ENCODE measurements at places on chromosomes 5 and 9. TPM values are rescaled to one million over a fixed set of nuclear protein-coding genes. Genes with fewer than 3 reads are reported as not detected.

- peaks cover 51% of the 10 kb centered on the region for H3K4me1 ChIP-seq
- H3K27me3 ChIP-seq, result no peaks in the 10 kb centered on the region
- DNase-seq, result peak; percentile 96
- H3K4me3 ChIP-seq, result no peak overlapping the region
- peak overlapping the region; percentile 80 for H3K27ac ChIP-seq
- H3K36me3 ChIP-seq, result peaks cover 6% of the 10 kb centered on the region
Measured at GRCh38 chr5:132389585-132390286, 20.2 kb downstream of the SLC22A5 start.

GRCh38 chr9:79984429-79985067, 412.8 kb downstream of the TLE4 start:
- H3K27ac ChIP-seq, result no peak overlapping the region
- no peaks in the 10 kb centered on the region for H3K4me1 ChIP-seq
- no peaks in the 10 kb centered on the region for H3K36me3 ChIP-seq
- no peak overlapping the region for H3K4me3 ChIP-seq
- H3K27me3 ChIP-seq, result no peaks in the 10 kb centered on the region

STKLD1 gene
- total RNA-seq, result 0.63 TPM

IGFBPL1 gene
- total RNA-seq, result 9.1 TPM

LAMC3 gene
- total RNA-seq, result not detected

Data from SJSA1 (cell line).